Renal cortical epithelial cell (primary cell): ENCODE measurements at places on chromosomes 6 and 20. TPM values are rescaled to one million over a fixed set of nuclear protein-coding genes. Genes with fewer than 3 reads are reported as not detected.

GRCh38 chr20:18267815-18268214 is 20.5 kb upstream of the ZNF133 start:
- DNase-seq = peak; percentile 18

Gene OSTM1
- 40.8 and 52.6 TPM in 2 replicates for total RNA-seq

GRCh38 chr20:17570347-17571152 is 675 bp downstream of the DSTN start:
- DNase-seq = peak; percentile 42

DNA sequence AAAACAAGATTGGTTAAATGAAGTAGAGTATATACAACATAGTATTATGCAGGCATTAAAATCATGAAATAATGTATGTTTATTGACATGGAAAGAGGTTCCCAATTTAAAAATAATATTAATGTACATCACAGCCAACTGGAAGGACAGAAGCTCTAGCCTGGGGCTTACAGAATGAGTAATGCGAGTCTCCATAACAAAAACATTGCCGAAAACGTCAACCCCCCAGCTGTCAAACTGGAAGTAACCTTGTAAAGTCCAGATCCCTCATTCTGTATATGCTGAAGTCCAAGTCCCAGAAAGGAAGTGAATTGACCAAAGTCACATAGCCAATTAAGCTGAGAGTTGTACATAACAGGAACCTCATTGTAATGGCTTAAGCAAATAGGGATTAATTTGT is 128.7 kb upstream of the ECI2 start:
- no peak for DNase-seq

GRCh38 chr6:31401403-31401802 is 2.0 kb upstream of the MICA start:
- DNase-seq = peak; percentile 84

GRCh38 chr6:163954088-163954775 is 539.7 kb downstream of the QKI start:
- DNase-seq = no peak

- DNase-seq = peak; percentile 58
Measured at GRCh38 chr20:53844259-53844658, 226.1 kb downstream of the BCAS1 start.

Gene CD40
- total RNA-seq = 38.6 and 89.6 TPM in 2 replicates

DNA sequence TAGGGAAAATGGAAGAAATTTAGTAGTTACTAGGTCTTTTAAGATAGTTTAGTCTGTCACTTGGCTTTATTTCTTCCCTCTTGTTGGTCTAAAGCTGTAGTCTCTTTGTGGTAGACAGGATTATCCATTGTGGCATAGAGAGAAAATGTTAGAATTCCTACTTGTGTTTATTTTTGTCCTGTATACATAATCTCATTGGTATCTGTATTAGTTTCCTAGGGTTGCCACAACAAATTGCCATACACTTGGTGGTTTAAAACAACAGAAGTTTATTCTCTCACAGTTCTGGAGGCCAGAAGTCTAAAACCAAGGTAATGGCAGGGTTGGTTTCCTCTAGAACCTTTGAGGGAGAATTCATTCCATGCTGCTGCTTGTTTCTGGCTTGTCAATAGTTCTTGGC is 119.4 kb downstream of the ZFAND3 start:
- peak; percentile 15 for DNase-seq

GRCh38 chr20:13283869-13284829 is 63.1 kb downstream of the ISM1 start:
- no peak for DNase-seq

GRCh38 chr20:45607810-45608209 is 21.7 kb upstream of the WFDC10A start:
- DNase-seq = no peak

GRCh38 chr6:85641897-85642773 is 551 bp downstream of the SYNCRIP start:
- DNase-seq = no peak

Gene VSTM2L
- total RNA-seq = 8.0 and 12.7 TPM in 2 replicates

- DNase-seq = no peak
Measured at GRCh38 chr20:3354247-3354646, 53.2 kb downstream of the DNAAF9 start.

Gene BNIP5
- total RNA-seq = 0.35 TPM in 1 of 2 replicates, not detected in the other

Gene DNMT3B
- total RNA-seq = 13.0 and 13.5 TPM in 2 replicates

DNA sequence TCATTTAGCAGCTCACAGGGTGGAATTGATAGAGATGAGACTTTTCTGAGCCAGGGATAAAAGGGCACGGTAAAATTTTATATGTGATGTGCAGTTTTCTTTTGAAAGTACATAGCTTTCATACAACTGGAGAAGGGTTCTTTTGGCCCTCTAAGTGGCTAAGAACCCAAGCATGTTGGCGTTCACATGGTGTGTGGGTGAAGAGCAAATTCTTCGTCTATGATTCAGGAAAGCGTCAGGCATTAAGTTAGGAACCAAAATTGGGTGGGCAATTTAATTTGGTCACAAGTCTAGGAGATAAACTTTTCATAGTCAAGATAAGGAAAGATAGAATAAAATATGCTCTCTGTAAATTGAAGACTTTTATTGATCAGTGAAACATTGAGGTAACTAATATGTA is 153.9 kb downstream of the UTRN start:
- no peak for DNase-seq

Gene TFAP2D
- not detected in 2 replicates for total RNA-seq

DNA sequence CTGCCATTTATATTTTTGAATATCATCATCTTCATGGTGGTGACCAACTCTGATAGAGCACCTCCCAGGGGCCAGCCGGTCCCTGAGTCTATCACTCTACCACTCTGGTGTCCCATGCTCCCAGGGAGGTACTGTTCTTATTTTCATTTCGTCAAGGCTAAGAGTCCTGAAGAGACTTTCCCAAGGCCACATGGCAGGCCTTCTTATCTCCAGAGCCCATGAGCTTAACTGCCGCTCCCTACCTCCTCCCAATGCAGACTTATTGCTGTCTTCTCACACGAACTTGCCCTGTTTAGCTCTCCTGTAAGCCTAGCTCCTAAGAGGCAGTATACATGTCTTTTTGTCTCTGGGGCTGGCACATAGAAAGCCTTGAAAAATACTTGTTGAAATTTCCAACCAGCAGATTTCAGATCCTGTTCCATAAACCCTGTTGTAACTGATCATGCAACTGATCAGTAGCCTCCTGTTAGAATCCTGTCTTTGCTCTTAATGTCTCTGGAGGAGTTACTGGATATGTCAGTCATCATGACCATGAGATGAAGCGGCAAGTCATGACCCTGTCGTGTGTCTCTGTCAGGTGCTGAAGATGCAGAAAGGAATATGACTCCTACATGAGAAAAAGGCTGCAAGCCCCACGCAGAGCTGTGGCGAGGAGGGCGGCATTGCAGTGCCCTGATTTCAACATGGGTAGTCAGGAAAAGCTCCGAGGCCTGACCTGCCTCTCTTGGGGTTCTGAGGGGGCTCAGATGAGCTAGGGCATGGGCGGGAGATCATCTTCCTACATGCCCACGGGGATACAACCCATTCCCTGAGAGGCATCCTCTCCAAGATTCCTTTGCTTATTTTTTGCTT is 60.0 kb downstream of the TTI1 start:
- DNase-seq = no peak

Gene LY6G6F
- total RNA-seq = not detected in 2 replicates

- peak; percentile 69 for DNase-seq
Measured at GRCh38 chr20:38935967-38936407, 9.8 kb downstream of the FAM83D start.

Gene GJA10
- not detected in 2 replicates for total RNA-seq

- no peak for DNase-seq
Measured at GRCh38 chr6:137387096-137387764, 107.0 kb downstream of the OLIG3 start.

Gene C6orf141
- 2.4 and 4.7 TPM in 2 replicates for total RNA-seq

- DNase-seq = no peak
Measured at GRCh38 chr6:3835785-3836184, 13.4 kb upstream of the FAM50B start.

DNA sequence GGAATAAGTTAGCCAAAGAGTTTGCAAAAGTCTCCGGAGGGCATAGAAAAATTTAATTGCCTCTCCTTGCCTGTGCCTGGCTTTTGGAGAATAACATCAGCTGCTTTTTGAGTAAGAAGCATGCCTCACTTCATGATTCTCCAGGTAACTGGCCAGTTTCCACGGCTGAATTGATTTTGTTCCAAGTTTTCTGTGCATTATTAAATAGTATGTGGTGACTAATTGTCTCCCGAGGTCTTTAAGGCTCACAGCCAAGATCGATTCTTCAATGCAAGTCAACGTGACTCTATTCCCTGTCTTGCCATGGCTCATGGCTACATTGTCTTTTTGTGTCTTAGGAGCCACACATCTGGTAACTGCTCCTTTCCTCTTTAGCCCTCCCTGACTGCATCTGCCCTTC is 54.2 kb downstream of the CNR1 start:
- peak; percentile 26 for DNase-seq

Gene RTEL1
- total RNA-seq = 5.6 and 8.0 TPM in 2 replicates

Gene OR2B6
- total RNA-seq = not detected in 2 replicates
